ENCODE measurements at places on chromosomes 3 and 15.

DNA sequence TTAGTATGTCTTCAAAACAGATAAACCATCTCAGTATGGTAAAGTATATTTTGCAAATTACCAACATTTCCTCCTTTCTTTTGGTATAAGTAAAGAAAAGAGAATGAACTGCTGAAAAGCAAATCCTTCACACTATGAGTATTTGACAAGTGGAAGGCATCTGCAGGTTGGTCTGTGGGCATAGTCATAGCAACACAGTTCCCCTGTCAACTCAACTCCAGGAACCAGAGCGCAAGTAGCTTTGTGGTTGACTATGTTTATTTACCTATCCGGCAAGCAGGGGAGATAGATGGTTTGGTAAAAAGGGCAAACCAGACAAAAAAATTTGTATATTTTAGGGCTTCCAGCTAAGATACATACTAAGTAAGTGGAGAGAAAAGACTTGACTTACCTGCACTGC is 88.3 kb upstream of the PPIB start:
- H3K4me1 ChIP-seq: peaks cover 7% of the 10 kb centered on the region
- H3K27ac ChIP-seq: no peak overlapping the region
- H3K4me3 ChIP-seq: no peak overlapping the region
- H3K27me3 ChIP-seq: no peaks in the 10 kb centered on the region

DNA sequence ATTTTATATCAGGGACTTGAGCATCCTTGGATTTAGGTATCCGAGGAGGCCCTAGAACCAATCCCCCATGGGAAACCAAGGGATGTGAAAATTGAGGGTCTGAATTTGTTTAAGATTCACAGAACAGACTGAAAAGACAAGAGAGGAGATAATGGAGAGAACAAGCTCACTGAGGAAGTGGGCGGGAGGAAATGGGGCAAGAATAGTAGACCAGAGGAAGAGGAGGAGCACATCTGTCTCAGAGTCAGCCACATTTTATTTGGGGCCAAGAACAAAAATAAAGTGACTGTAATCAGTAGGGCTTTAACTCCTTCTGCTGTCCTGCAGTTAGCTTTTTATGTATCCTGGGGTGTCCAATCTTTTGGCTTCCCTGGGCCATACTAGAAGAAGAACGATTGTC is 63.8 kb downstream of the BLM start:
- H3K4me1 ChIP-seq: no peaks in the 10 kb centered on the region
- peaks cover 4% of the 10 kb centered on the region for H3K36me3 ChIP-seq
- no peaks in the 10 kb centered on the region for H3K27me3 ChIP-seq
- H3K4me3 ChIP-seq: no peak overlapping the region

GRCh38 chr15:90883976-90884718 is at the start of gene FES:
Gene FES, plus strand, starts transcription at chr15:90884504. Its CDS starts 542 bp downstream, at chr15:90885046.
- no peaks in the 10 kb centered on the region for H3K4me1 ChIP-seq
- peak within 1 kb of the TSS; percentile 63 for H3K27ac ChIP-seq
- H3K4me3 ChIP-seq: peak within 1 kb of the TSS; percentile 51
- H3K36me3 ChIP-seq: peaks cover 4% of the 10 kb centered on the region

DNA sequence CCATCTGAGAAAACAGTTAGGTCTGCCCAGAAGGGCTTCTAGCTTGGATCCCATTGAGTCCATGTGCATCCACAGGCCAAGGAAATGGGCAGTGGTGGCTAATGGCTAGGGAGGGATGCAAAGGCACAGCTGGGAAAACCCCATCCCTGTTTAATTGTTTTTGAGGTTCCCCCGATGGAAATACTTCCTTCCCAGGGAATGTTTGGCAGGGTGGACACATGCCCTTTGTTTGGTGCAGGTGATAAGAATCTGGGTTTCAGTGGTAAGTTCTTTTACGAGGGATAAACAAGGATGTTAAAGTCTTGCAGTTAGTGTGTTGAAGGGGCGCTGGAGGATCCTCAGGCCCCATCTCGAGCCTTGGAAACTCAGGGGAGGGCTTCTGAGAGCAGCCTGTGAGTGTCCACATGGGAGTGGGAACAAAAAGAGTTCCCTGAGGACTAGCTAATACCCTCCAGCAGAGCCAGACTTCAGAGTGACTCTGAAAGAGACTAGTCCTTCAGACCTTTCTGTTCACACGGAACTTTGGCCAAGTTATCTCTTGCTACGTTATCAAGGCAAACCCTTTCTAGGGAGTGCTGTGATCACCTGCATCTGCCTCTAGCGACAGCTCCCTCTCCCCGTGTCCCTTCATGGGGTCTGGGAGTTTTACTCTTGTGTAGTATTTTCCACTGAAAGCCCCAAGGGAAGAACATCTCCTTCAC is 17.4 kb downstream of the PTPRG start:
- no peak overlapping the region for H3K4me3 ChIP-seq
- H3K27ac ChIP-seq: no peak overlapping the region
- H3K36me3 ChIP-seq: peaks cover 3% of the 10 kb centered on the region
- peak; percentile 76 for DNase-seq
- peaks cover 4% of the 10 kb centered on the region for H3K4me1 ChIP-seq
- no peaks in the 10 kb centered on the region for H3K27me3 ChIP-seq

GRCh38 chr3:72386327-72387000 is 461.8 kb downstream of the SHQ1 start:
- H3K36me3 ChIP-seq: no peaks in the 10 kb centered on the region
- no peak overlapping the region for H3K27ac ChIP-seq
- peak; percentile 95 for DNase-seq
- H3K4me3 ChIP-seq: no peak overlapping the region

DNA sequence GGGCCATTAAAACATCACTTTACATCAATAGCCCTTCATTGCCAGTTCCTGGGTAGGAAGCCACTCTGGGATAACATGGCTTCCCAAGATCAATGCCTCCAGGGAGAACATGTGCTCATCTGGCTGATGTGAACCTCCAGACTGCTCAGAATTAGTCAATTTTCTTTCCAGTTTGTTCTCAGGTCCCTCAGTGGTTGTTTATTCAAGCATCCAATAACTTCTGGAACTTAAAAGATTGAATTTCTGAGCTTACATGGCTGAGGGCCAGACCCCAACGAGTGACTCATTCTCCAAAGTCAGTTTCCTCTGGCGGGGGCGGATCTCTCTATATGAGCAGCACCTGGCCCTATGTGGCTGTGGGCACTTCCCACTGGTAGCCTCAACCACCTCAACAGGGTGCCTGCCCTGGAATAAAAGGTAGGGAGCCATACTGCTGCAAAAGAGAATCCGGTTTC is 34.0 kb downstream of the LYZL4 start:
- DNase-seq: no peak
- H3K27ac ChIP-seq: no peak overlapping the region
- H3K4me1 ChIP-seq: no peaks in the 10 kb centered on the region

DNA sequence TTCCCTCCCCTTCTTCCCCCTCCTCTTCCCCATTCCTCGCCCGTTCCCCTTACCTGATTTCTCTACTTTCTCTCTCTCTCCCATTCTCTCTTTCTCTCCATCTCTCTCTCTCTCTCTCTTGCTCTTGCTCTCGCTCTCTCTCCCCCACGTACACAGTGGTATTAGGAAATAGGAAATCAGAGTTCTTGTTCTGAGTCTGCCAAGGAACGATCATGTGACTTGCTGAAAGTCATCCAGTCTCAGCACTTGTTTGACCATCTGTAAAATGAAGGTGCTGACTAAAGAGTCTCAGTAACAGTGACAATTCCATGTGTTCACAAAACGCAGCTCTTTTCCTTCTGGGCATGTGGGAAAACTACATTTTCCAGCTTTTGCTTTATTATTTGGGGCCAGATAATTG is 445.0 kb upstream of the TGFBR2 start:
- no peaks in the 10 kb centered on the region for H3K27me3 ChIP-seq
- no peaks in the 10 kb centered on the region for H3K36me3 ChIP-seq
- no peak overlapping the region for H3K27ac ChIP-seq
- no peaks in the 10 kb centered on the region for H3K4me1 ChIP-seq
- DNase-seq: peak; percentile 46

DNA sequence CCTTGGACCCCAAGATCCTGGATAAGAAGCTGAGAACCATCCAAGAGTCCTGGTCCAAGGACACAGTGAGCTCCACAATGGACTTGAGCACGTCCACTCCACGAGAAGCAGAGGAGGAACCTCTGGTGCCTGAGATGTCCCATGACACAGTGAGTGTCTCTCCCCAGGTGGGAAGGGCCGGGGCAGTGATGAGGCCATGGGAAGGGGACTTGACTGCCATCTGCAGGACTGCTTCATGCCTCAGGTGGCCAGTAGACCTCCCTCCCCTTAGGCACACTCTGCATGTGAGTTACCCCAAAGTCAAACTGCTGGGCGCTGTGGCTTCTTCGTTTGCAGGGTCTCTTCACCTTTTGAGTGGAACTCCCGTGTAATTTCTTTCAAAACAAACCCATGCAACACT is 59.7 kb downstream of the CCDC33 start:
- no peaks in the 10 kb centered on the region for H3K4me1 ChIP-seq
- no peaks in the 10 kb centered on the region for H3K36me3 ChIP-seq
- no peak overlapping the region for H3K4me3 ChIP-seq
- no peak for DNase-seq
- no peaks in the 10 kb centered on the region for H3K27me3 ChIP-seq
- no peak overlapping the region for H3K27ac ChIP-seq

DNA sequence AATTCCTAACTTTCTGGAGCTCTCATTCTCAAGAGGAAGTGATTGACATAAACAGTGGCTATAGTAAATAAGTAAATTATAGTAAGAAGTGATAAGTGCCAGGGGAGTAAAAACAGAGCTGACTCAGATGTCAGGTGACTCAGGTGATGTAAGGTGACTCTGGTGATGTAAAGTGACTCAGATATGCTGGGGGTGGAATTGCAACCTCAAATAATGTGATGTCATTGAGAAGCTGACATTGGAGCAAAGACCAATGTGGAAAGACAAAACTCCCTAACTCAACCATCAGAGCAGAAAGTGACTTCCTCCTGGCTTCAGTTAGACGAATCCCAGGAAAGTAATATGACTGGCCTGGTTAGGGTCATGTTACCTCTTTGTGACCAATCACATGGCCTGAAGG is 144.2 kb upstream of the SNTN start:
- H3K27me3 ChIP-seq: no peaks in the 10 kb centered on the region
- no peak overlapping the region for H3K27ac ChIP-seq
- H3K36me3 ChIP-seq: no peaks in the 10 kb centered on the region
- no peak overlapping the region for H3K4me3 ChIP-seq

DNA sequence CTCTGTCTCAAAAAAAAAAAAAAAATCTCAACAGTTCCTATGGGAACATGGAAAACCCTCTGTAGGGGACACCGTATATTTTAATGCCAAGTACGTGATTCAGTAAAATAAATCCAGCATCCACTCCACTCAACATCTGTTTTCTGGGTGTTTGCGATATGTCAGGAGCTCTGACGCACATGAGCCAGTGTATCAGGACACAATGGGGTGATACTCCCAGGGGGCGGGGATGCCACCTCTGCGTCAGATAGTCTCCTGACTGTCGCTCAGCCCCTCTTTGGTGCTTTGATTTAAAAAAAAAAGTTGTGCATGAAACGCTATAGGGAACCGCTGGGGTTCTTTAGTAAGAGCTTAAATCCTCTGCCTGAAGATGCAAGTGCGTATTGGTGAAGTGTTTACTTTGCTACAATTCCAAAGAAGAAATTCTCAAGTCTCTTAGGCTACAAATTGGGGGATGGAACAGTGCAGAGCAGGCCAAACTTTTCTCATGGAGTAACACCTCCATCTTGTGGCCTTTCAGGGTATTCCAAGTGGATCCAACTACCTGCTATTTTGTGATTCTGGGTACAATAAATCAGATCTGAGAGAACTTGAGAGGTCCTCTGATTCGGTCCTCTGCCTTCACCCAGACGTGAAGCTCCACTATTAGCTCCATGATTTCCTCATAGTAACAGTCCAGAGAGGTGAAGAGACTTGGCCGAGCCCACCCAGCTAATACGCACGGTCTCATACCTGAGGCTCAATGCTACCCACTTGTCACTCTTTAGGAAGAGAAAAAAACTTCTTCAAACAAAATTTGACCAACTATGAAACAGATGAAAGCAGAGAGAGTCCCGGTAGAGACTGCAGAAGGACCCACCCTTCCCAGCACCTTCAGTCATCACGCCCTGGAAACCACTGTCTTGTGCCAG is 9.3 kb upstream of the NR2E3 start:
- no peaks in the 10 kb centered on the region for H3K36me3 ChIP-seq
- no peaks in the 10 kb centered on the region for H3K4me1 ChIP-seq
- H3K4me3 ChIP-seq: no peak overlapping the region
- no peak overlapping the region for H3K27ac ChIP-seq

DNA sequence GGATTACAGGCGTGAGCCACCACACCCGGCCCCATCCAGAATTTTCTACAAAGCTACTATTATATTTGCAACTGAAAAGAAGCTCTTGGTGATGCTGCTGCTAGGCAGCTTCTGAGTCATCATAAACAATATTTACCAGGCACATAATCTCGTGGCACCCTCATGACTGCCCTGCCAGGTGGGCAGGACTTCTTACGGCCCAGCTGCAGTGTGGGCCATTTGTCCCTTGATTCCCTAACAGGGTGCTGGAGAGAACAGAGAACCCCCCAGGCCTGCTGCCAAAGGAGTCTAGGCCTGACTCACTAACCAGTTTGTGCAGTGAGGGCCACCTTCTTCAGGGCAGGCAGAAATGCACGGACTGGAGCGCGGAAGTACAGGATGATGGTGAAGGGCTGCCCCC is 4.9 kb downstream of the EPB42 start:
- H3K27me3 ChIP-seq: no peaks in the 10 kb centered on the region
- DNase-seq: no peak
- H3K36me3 ChIP-seq: no peaks in the 10 kb centered on the region
- no peak overlapping the region for H3K27ac ChIP-seq
- no peak overlapping the region for H3K4me3 ChIP-seq

- DNase-seq: no peak
- H3K27me3 ChIP-seq: no peaks in the 10 kb centered on the region
- H3K4me1 ChIP-seq: no peaks in the 10 kb centered on the region
- H3K36me3 ChIP-seq: peaks cover 7% of the 10 kb centered on the region
- H3K27ac ChIP-seq: no peak overlapping the region
- H3K4me3 ChIP-seq: no peak overlapping the region
These were observed 206.8 kb upstream of the STRIT1 start for GRCh38 chr3:155500194-155500818.

GRCh38 chr3:134282659-134283047 is 32.0 kb upstream of the RYK start:
- H3K4me3 ChIP-seq: no peak overlapping the region
- H3K27ac ChIP-seq: no peak overlapping the region
- no peaks in the 10 kb centered on the region for H3K36me3 ChIP-seq

- peaks cover 7% of the 10 kb centered on the region for H3K27me3 ChIP-seq
- no peak for DNase-seq
- H3K4me3 ChIP-seq: no peak overlapping the region
- no peak overlapping the region for H3K27ac ChIP-seq
- H3K36me3 ChIP-seq: peaks cover 2% of the 10 kb centered on the region
These were observed 9.9 kb downstream of the ALDH1A3 start for GRCh38 chr15:100889385-100890050.

- H3K4me3 ChIP-seq: no peak overlapping the region
- H3K27ac ChIP-seq: no peak overlapping the region
- no peaks in the 10 kb centered on the region for H3K4me1 ChIP-seq
- no peak for DNase-seq
- H3K36me3 ChIP-seq: no peaks in the 10 kb centered on the region
These were observed 130.1 kb downstream of the MAGI1 start for GRCh38 chr3:65908588-65908987.

GRCh38 chr3:191376516-191377141 is 46.3 kb upstream of the UTS2B start:
- H3K4me3 ChIP-seq: no peak overlapping the region
- no peak overlapping the region for H3K27ac ChIP-seq
- no peak for DNase-seq
- H3K27me3 ChIP-seq: no peaks in the 10 kb centered on the region
- peaks cover 3% of the 10 kb centered on the region for H3K36me3 ChIP-seq

- H3K27ac ChIP-seq: no peak overlapping the region
- H3K27me3 ChIP-seq: no peaks in the 10 kb centered on the region
- no peak for DNase-seq
- no peak overlapping the region for H3K4me3 ChIP-seq
These were observed 17.4 kb downstream of the SLC35A5 start for GRCh38 chr3:112579232-112579631.

GRCh38 chr15:46265664-46266347 is 631.0 kb downstream of the SQOR start:
- no peaks in the 10 kb centered on the region for H3K36me3 ChIP-seq
- no peaks in the 10 kb centered on the region for H3K27me3 ChIP-seq
- no peak overlapping the region for H3K4me3 ChIP-seq
- no peak for DNase-seq
- H3K4me1 ChIP-seq: no peaks in the 10 kb centered on the region
